Hematopoietic multipotent progenitor cell (in vitro differentiated cells): ENCODE measurements at places on chromosomes 5 and 9. TPM values are rescaled to one million over a fixed set of nuclear protein-coding genes. Genes with fewer than 3 reads are reported as not detected.

CSF1R gene
- total RNA-seq = 3.2 TPM

WNT8A gene
- total RNA-seq = 1.1 TPM

C5orf46 gene
- total RNA-seq = not detected

RASGRF2 gene
- under 0.01 TPM for total RNA-seq

CDH9 gene
- 2.7 TPM for total RNA-seq

CRB2 gene
- total RNA-seq = under 0.01 TPM

TMEM252 gene
- not detected for total RNA-seq

SEMA6A gene
- total RNA-seq = 0.27 TPM

DOCK8 gene
- total RNA-seq = 73.2 TPM

LCN1 gene
- total RNA-seq = not detected

ATG10 gene
- 8.6 TPM for total RNA-seq

TLX3 gene
- not detected for total RNA-seq

RNF183 gene
- total RNA-seq = under 0.01 TPM

TAF11L13 gene
- total RNA-seq = not detected

MTAP gene
- 14.0 TPM for total RNA-seq

FST gene
- total RNA-seq = 0.27 TPM

AIF1L gene
- total RNA-seq = 4.8 TPM

MYMK gene
- total RNA-seq = not detected

LAMC3 gene
- under 0.01 TPM for total RNA-seq

TICAM2 gene
- under 0.01 TPM for total RNA-seq

RORB gene
- total RNA-seq = under 0.01 TPM

ADAMTS16 gene
- not detected for total RNA-seq

GPR150 gene
- 0.54 TPM for total RNA-seq

N4BP3 gene
- 5.1 TPM for total RNA-seq
